ENCODE measurements at places on chromosomes 6 and 20. TPM values are rescaled to one million over a fixed set of nuclear protein-coding genes. Genes with fewer than 3 reads are reported as not detected.

ALDH5A1 gene
- 8.2 TPM for total RNA-seq

VGLL2 gene
- not detected for total RNA-seq

DNA sequence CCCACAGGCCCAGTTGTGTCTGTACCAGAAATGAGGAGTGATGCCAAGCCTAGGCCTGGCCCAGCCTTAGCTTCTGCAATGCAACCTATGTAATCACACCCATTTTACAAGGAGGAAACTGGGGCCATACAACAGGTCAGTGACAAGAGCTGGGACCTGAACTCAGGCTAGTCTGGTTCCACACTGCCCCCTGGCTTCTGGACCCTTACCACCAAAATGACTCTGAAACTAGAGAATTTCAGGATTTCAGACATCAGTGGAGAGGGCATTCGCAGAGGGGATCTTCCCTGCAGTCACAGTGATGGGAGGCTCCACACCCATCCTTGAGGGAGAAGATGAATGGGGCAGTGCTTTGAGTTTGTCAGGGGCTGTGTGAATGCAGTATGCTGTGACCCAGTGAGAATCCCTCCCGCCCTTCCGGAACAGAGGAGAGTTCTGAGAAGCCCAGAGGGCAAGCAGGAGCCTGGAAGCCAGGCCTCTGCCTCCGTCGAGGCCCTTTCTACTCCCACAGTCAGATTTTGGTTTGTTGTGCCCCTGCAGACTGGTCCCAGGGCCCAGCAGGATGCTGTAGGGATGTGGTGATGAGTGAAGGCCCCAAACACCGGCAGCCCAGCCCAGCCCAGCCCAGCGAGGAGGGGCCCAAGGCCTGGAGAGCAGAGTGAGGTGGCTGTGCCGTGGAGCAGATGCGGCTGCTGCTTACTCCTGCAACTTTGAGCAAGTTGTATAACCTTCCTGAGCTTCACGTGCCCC, 48.1 kb upstream of the MYL9 start:
- DNase-seq = no peak
- H3K27me3 ChIP-seq = no peaks in the 10 kb centered on the region
- no peaks in the 10 kb centered on the region for H3K36me3 ChIP-seq
- peak overlapping the region; percentile 34 for H3K27ac ChIP-seq
- H3K4me1 ChIP-seq = peaks cover 10% of the 10 kb centered on the region

PRND gene
- total RNA-seq = not detected

LY6G6C gene
- total RNA-seq = not detected

- H3K4me3 ChIP-seq = no peak overlapping the region
- H3K36me3 ChIP-seq = no peaks in the 10 kb centered on the region
- no peaks in the 10 kb centered on the region for H3K27me3 ChIP-seq
- no peak overlapping the region for H3K27ac ChIP-seq
- DNase-seq = peak; percentile 56
- H3K4me1 ChIP-seq = peaks cover 2% of the 10 kb centered on the region
Measured at GRCh38 chr6:17714879-17715851, 8.4 kb upstream of the NUP153 start.

RCAN2 gene
- 87.3 TPM for total RNA-seq

- peak; percentile 100 for DNase-seq
- no peaks in the 10 kb centered on the region for H3K4me1 ChIP-seq
- no peaks in the 10 kb centered on the region for H3K36me3 ChIP-seq
- H3K27ac ChIP-seq = no peak within 1 kb of the TSS
- H3K4me3 ChIP-seq = peak within 1 kb of the TSS; percentile 95
Measured at GRCh38 chr6:3258720-3259490, at the start of gene PSMG4. TSS of gene PSMG4 (plus strand) at chr6:3258947. CDS start at chr6:3259023, 76 bp downstream.

MUC22 gene
- total RNA-seq = not detected

DNA sequence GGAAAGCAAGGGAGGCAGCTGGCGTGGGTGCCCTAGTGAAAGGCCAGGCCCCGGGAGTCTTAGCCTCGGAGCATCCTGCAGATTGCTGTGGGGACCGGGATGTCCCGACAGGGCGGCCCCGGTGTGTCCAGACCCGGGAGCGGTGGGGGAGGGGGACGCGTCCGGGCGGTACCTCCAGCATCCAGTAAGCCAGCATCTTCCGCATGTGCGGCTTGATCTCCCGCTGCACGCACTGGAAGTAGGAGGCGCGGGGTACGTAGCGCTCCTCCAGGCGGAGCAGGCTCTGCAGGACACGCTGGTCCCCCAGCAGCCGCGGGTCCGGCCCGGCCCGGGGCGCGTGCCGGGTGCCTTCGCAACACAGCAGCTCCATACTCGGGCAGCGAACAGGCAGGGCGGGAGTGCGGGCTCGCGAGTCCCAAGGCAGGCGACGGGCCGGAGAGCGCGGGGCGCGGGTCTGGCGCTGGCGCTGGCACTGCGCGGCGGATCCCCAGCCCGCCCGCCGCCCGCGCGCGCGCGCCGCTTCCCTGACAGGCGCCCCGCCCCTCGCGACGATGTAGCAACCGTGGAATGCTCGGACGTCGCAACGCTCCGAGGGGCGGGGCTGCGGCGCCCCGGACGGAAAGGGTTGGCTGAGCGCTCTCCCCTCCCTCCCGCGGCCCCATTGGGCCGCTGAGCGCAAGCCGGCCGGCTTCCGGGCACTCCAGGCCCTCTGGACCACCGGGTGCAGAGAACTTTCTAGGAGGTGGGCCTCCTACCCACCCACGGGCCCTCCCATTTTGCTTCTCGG, at the start of gene CCND3:
Gene CCND3, minus strand, starts transcription at position 529 of the 787 bp plus-strand sequence. Its CDS starts 159 bp downstream, at position 370.
- peak; percentile 98 for DNase-seq
- no peaks in the 10 kb centered on the region for H3K4me1 ChIP-seq
- H3K36me3 ChIP-seq = no peaks in the 10 kb centered on the region
- H3K27me3 ChIP-seq = no peaks in the 10 kb centered on the region
- H3K4me3 ChIP-seq = peak within 1 kb of the TSS; percentile 81

GRCh38 chr6:46453741-46454316, 37.4 kb downstream of the RCAN2 start:
- H3K27me3 ChIP-seq = no peaks in the 10 kb centered on the region
- H3K36me3 ChIP-seq = no peaks in the 10 kb centered on the region
- DNase-seq = no peak
- H3K4me3 ChIP-seq = peak overlapping the region; percentile 18

- no peak overlapping the region for H3K27ac ChIP-seq
- DNase-seq = no peak
- no peak overlapping the region for H3K4me3 ChIP-seq
- no peaks in the 10 kb centered on the region for H3K4me1 ChIP-seq
- H3K36me3 ChIP-seq = no peaks in the 10 kb centered on the region
Measured at GRCh38 chr20:19504251-19504650, 253.8 kb upstream of the RIN2 start.

Measured in aorta (tissue), 5 donors.